ENCODE measurements at places on chromosomes 13 and 19. TPM values are rescaled to one million over a fixed set of nuclear protein-coding genes. Genes with fewer than 3 reads are reported as not detected.

HSPB6 gene
- 19.7 TPM for polyA plus RNA-seq

PPP1R37 gene
- 23.6 TPM for polyA plus RNA-seq

DNA sequence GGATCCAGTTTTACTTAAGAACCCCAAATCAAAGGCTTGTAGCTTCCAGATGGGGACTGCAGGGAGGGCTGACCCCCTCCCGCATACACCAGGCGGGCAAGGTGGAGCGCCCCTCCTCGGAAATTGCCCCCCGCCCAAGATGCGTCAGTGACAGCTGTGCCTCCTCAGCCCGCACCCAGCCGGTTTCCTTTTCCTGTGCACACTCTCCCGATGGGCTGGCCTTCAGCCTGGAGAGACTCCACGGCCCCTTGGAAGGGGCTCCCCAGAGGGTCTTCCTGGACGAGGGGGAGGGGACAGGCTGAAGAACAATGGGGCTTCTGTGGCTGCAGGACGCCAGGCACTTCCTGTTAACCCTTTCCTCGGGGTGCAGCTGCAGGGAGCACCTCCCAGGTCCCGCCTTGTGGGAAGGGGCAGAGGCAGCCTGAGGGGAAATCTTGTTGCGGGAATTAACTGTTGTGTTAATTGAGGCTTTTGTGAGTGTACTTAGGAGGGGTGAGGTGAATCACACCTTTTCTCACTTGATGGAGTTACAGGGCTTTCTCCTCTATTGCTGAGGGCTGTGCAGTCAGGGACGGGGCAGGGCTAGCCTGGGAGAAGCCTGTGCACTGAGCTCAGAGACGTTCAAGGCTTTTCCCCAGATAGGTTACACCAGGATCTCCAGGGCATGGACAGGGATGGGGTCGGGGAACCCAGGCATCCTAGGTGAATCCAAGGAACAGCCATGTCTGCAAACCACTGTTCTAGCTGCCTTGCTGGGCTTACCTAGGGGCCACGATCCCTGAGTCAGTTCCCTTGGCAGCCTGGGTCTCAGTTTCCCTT, 14.3 kb downstream of the IER2 start:
- DNase-seq = peak; percentile 88

GRCh38 chr13:59893266-59893665, 270.5 kb downstream of the DIAPH3 start:
- DNase-seq = no peak

- no peak for DNase-seq
Measured at GRCh38 chr19:58556622-58557220, 1.7 kb downstream of the UBE2M start.

DNA sequence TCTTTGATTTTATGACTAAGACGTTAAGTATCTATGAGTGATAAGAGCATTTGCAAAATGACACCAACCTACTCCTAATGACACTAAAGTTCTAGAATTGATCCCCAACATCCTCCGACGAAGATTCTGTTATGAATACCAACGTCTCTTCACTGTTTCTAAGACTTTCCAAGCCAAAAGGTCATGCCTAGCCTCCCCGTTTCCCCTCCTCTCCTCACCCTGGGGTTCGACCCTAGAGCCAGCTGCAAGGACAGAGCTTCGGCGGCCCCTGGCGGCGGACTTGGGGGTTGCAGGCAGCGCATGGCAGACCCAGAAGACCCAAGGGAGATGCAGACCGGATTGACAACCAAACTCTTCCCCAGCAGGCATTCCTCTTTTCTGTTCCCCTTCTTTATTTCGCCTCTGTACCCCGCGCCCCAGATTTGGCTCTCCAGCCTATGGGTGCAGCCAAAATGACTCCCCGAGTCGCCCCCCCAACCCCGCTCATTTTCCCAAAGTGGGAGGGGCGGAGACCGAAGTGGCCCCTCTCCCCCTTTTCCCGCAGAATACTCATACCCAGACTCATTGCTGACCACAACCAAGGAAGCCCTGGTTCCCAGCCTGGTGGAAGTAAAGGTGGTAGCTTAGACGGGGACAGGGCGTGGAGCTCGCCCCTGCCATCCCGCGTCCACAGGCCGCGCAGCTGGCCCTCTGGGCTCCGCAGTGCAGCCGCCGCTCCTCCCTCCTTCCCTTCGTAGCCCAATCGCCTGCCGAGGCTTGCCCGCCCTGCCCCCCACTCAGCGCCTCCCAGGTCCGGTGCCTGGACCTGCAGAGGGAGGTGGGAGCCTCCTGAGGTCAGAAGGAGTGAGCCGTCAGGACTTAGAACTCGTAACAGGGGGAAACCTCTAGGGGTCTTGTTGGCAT, 4.1 kb upstream of the EML2 start:
- DNase-seq = peak; percentile 77

DNA sequence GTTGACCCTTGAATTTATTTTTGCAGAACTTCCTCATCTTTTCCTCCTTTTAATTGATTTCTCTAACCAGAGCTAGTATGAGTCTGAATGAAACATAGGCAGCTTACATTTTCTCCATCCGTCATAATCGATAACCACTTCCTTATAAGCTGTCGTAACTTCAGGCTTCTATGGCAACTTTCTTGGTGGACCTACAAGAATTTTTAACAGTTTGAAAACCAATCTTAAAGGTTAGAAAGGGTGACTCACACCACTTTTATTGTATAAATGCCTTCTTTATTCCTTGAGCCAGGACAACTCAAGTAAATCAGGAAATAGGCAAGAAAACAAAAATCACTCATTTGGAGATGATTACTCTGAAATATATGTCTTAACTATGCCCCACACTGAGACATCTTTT, 105.7 kb upstream of the KL start:
- no peak for DNase-seq

DNA sequence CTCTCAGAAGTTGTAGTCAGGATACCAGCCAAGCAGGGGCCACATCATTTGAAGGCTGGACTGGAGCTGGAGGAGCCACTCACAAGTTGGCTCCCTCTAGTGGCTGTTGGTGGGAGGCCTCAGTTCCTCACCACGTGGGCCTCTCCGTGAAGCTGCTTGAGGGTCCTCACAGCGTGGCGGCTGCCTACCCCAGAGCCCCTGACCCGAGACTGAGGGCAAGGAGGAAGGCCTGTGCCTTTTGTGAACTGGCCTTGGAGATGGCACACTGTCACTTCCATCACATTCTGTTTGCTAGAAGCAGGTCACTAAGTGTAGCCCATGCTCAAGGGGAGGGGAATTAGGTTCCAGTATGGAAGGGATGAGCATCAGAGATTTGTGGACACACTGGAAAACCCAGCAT, 14.6 kb downstream of the GNA11 start:
- peak; percentile 33 for DNase-seq

DNA sequence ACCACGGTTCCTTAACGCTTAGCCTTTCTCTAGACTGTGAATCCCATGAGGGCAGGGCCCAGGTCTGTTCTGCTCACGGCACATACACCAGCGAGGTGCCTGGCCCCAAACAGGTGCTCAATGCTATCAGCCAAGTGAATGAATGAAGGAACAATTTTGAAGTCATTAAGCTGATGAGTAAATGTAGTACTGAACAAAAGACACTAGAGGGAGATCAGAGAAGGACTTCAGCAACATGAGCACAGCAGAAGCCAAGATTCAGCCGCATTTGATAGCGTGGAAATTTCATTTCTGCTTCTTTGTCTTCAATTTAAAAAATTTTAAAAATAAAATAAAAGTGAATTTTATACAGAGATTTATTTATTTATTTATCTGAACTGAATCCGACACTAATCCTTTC, 20.1 kb upstream of the MYO16 start:
- DNase-seq = no peak

All from left kidney (tissue), 8 donors.